ENCODE measurements at places on chromosomes 16 and 17.
A peak's percentile ranks its signal among the peaks of the same experiment; 100 is the strongest.

- DNase-seq: no peak
Observed at GRCh38 chr16:7218936-7219335, 113.7 kb upstream of the RBFOX1 start.

DNA sequence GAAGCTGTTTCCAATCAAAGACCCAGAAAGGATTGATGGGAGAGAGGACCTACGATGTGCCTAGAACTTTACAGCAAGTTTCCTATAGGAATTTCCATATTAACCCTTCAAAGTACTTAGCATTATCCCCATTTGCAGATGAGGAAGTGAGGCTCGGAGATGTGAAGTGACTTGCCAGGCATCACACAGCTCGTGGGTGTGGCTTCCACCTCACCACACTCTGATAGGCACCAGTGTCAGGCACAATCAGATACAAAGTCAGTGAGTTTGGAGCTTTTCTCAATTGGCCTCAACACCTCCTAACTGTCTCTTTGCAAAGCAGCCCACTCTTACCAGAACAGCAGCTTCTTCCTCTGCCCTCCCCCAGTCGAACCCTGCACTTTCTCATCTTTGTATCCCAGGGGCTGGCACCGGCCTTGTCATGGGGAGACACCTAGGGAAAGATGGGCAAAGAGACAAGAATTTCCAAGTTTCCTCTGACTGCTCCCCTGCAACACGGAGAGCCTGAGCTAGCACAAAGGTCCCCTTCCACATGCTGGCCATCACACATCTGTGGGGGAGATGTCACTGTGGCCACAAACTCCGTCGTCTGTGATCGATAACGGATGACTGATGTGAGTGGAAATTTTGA, 37.4 kb upstream of the CCL1 start:
- DNase-seq: no peak

GRCh38 chr16:86270696-86271095, 239.6 kb upstream of the FOXF1 start:
- no peak for DNase-seq

DNA sequence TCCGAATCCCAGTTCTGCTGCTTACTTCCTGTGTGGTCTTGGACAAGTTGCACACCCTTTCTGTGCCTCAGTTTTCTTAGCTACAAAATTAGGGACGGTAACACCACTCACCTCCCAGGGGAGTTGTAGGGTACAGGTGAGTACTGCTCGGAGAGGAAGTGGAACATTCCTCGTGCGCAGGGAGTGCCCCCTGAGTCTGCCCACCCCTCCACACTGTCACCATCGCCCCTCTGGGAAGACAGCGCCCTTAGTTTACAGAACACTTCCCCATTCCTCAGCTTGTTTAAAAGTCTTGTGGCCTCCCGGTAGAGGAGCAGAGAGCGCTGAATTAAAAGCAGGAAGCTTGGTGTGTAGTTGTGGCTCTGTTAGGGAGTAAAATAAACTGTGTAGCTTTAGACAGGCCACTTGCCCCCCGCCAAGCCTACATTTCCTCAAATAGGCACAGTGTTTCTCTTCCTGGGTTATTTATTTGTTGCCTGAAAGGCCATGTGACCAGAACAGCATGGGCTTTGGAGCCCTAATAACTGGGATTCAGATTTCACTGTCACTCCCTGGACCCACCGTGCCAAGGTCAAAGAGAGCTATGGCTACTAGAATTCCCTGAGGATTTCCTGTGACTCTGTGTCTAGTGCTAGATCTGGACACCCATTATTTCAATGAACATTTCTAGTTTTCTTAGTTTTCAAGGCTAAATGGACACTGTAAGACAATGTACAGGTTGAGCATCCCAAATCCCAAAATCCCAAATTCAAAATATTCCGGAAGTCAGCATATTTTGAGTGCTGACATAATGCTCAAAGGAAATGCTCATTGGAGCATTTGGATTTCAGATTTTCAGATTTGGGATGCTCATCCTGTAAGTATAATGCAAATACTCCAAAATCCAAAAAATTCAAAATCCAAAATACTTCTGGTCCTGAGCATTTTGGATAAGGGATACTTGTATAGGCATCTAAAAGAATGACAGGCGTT, 372.5 kb downstream of the SNX29 start:
- DNase-seq: no peak

- DNase-seq: no peak
Observed at GRCh38 chr16:22973522-22973921, 159.6 kb downstream of the HS3ST2 start.

GRCh38 chr16:49622421-49623402, 233.2 kb downstream of the ZNF423 start:
- no peak for DNase-seq

GRCh38 chr16:49127103-49127502, 154.5 kb downstream of the CBLN1 start:
- peak; percentile 72 for DNase-seq

Measured in cardiac muscle cell (in vitro differentiated cells and primary cell).